MCF 10A (cell line): ENCODE measurements at places on chromosomes 1 and 21.

GRCh38 chr1:171433451-171433850 is 51.9 kb upstream of the PRRC2C start:
- DNase-seq, result peak; percentile 61

GRCh38 chr1:159843459-159843858 is 16.8 kb downstream of the SLAMF8 start:
- peak; percentile 51 for DNase-seq

DNA sequence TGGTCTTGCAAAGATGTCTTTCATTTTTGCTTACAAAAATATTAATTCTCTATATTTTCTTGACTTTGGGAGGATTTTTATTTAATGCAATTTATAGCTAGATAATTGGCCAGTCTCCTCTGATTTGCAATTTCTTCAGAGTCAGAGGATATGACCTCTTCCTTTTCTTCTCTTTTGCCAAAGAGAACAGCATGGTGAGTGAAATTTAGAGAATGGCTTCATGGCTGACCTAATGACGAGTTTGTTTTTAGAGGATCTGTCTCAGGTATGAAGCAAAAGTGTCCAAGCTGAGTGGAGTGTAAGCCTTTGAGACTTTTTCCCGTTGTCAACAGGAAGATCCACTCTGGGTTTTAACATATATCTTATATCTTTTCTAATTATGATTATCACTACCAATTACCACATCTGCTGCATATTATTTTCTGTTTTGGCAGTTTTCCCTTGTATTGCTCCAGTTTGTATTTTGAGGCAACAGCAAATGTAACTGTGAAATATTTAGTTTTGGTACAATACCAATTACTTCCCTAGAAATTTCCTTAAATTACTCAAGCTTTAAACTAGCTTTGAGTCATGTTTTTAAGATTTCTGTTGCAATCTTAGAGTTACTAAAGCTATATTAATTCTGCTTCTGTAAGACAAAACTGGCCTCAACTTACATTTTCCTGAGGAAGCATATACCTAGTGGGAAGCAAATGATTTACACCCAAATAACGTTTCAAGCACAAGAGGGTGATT is 332.8 kb upstream of the ZRANB2 start:
- DNase-seq, result no peak

GRCh38 chr1:90881034-90881433 is 140.8 kb downstream of the ZNF644 start:
- no peak for DNase-seq

GRCh38 chr1:204611036-204611435 is 74.5 kb downstream of the LRRN2 start:
- no peak for DNase-seq

DNA sequence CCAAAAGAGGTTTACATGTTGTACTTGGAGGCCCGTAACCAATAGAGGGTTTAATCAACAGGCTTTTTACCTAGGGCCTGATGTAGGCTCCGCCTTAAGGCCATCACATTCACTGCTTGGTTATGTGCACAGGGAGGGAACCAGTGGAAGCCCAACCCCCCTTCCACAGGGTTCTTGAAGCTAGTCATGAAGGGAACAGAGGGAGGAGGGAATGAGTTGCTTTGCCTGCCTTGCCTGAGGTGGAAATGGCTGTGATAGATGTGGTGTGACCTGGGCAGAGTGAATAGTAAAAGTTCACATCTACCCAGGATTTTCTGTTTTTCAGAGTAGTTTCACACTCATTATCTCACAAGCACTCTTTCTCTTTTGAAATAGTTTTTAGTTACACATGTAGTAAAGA is 215.1 kb downstream of the ST6GALNAC3 start:
- no peak for DNase-seq

GRCh38 chr1:37255136-37255795 is 219.1 kb upstream of the ZC3H12A start:
- peak; percentile 34 for DNase-seq

DNA sequence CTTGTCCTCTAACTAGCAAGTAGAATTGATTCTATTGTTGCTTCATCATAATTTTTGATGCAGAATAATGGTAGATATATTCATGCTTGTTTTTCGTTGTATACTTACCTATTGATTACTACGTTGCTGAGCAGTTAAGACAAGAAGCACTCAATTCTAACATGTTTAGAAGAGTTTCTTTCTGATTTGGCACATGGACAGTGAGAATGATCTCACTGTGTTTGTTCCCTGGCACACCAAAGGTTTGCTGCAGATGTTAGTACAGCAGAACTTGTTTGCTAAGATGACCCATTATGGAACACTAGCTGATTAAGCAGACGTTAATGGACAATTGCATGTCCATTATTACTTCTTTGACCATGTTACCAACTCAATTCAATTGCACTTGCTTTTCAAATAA is 184.7 kb upstream of the SGIP1 start:
- no peak for DNase-seq

GRCh38 chr1:100791586-100791985 is 72.0 kb downstream of the VCAM1 start:
- no peak for DNase-seq

DNA sequence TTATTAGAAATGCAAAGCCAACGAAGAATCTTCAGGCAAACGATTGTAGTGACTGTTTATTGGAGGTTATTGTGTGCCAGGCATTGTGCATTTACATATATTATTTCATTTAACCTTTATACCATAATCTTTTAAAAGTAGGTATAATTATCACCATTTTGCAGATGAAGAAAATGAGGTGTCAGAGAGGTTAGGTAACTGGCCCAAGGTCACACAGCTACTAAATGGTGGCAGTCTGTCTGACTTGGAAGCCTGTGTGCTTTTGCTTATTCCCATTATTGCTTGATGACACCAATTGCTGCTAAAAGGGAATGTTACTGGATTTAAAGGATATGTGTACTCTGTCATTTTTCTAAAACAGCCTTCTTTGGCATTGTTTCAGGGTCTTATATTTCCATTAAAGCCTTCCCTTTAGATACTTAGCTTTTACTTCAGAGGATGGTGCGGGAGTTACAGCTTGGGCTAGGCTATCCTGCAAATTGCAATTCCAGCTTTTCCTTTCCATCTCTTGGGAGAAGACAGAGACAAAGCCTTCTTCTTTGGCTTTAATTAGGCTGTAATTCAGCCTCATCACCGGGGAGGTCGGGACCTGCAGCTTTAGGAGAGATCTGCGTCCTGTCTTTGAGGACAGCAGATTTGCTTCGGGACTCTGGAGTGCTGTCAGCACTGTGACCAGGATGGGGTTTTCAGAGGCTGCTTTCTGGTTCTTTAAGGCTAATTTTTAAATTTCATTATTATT is 37.4 kb upstream of the ERRFI1 start:
- DNase-seq, result no peak
